ENCODE measurements at places on chromosomes 3 and 15.

- DNase-seq: peak; percentile 13
Measured at GRCh38 chr15:67148196-67148701, 82.8 kb downstream of the SMAD3 start.

DNA sequence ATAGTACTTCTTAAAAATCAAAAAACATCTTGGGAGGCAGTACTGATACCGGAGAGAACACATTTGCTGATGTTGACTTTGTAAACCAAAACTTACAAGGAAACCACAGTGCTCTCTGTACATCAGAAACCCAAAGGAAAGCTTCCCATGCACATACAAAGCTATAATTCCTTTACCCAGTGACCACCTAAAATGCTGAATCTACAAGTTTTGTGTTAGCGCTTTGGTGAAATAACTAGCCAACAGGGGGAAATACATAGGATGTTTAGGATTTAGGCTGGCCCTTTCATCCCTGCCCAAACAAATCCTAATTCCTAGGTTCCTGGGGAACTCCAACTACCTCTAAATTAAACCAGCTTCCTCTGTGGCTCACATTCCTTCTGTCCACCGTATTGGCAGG lies 15.3 kb upstream of the SPG21 start:
- no peak for DNase-seq

- DNase-seq: no peak
Measured at GRCh38 chr15:91231703-91232102, 131.6 kb downstream of the SV2B start.

DNA sequence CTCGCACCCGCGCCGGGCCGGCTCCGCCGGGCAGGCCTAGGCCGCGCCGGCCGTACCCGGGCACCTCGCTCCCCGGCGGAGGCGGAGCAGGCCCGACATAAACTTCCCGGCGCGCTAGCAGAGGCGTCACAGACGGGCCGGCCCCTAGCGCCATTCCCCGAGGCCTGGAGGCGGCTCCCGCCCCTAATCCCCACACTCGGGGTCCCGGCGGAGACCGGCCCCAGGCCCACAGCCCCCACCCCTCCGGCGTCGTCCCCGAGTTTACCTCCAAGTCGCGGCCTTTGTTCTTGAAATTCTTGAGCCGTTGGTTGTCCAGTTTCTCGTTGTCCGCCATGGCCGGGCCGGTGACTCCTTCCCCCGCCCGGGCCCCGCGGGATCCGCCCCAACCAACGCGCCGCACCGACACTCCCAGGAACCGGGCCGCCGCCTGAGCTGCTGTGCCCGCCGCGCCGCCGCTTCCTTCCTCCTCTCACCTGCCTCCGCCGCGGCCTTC lies 376 bp downstream of the KPNA4 start:
- DNase-seq: peak; percentile 74

GRCh38 chr3:101069901-101070798 lies 76.9 kb upstream of the ABI3BP start:
- DNase-seq: peak; percentile 76

DNA sequence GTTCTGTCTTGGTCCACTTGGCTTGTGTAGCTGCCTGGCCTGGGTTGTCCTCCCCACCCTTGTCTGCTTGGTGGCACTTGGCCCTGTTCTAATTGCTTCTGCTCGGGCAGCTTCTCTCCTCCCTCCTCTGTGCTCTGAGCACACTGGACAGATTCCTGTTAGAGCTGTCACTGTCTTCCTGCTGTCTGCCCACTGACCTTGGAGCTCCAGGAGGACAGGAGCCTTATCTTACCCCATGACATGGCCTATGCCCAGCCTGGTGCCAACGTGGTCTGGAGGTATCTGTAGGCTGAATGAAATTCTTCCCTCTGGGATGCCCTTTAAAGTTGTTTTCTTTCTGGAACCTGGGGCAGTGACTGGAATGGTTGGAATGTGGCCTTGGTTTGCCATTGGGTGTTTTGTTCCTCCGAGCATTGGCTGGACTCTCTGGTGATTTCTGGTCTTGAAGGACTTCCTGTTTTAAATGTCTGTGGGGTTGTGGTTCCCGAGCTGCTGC lies 94.1 kb downstream of the FAM43A start:
- DNase-seq: no peak

GRCh38 chr15:81265256-81265943 lies 58.5 kb downstream of the STARD5 start:
- no peak for DNase-seq

DNA sequence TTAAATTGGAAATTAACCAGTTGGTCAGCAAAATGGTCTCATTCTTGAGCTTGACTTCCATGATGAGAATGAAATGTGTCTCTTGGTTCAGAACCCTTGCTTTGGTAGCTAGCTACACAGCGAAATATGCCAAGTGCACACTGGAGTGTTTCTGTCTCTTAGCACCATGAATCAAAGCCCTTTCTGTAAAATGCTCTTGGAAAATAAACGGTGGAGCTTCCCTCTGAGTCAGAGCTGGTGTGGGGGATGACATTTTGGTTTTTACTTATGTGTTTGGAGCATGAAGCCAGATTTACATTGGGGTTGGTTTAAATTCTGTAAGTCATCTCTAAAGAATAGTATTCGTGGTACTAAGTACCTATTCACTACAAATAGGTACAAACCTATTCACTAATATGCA lies 85.1 kb upstream of the NANOGP8 start:
- no peak for DNase-seq

DNA sequence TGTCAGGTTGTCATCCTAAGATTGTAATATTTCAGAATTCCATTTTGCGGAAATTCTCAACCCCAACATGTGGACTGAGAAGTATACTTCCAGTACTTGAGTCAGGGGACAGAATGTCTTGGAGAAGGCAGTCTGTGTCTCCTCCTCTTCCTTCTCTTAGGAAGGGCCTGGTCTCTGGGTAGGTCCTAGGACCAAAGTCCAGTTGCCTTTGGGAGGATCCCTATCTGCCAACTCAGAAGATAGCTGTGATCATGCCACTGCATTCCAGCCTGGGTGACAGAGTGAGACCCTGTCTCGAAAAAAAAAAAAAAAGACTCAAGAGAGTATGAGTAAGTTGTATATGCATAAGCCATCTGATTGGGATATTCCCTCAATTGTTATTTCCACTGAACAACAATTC lies 23.9 kb upstream of the FAM3D start:
- DNase-seq: no peak

GRCh38 chr15:89326316-89326715 lies 8.3 kb downstream of the POLG start:
- no peak for DNase-seq

DNA sequence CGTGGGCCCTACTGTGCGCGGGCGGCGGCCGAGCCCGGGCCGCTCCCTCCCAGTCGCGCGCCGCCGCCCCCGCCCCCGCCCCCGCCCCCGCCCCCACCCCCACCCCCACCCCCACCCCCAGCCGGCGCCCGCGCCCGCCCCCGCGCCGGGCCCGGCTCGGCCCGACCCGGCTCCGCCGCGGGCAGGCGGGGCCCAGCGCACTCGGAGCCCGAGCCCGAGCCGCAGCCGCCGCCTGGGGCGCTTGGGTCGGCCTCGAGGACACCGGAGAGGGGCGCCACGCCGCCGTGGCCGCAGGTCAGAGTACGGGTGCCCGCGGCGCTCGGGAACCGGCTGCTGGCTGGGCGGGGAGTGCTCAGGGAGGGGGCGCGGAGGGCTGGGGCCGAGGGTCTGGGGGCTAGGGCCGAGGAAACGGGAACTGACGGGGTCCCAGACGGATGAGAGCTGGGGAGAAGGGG lies 1.1 kb upstream of the PPARG start:
- DNase-seq: peak; percentile 34

- DNase-seq: no peak
Measured at GRCh38 chr3:134971306-134971705, 176.2 kb downstream of the EPHB1 start.

DNA sequence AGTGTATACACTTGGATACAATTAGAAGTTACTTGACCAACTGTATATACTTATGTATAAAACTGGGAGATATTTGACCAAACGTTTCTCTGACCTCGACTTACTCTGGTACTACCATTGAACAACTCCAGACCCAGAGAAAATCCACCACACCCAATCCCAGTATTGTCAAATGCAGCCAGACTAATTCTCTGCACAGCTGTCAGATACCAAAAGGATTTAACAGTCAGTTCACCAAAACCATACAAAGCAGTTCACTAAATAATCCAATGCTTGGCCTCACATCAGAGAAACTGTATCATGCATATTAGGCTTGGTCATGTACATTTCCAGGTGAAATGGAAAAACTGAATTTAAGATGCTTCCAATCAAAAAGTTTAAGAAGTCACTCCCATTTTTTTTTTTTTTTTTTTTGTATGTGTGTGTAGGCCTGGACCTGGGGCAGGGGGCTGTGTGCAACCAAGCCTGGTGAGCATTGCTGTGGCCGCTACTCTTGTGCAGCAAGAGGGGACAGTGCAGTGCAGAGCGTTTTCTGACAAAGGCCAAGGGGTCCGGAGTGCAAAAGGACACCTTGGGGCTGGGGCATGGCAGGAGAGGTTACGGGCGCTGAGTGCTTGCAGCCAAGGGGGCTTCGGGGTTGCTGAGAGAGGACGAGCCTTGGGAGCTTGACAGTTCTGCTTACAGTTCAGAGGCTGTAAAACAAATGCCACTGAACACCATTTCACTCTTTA lies 1.4 kb downstream of the TOMM70 start:
- no peak for DNase-seq

DNA sequence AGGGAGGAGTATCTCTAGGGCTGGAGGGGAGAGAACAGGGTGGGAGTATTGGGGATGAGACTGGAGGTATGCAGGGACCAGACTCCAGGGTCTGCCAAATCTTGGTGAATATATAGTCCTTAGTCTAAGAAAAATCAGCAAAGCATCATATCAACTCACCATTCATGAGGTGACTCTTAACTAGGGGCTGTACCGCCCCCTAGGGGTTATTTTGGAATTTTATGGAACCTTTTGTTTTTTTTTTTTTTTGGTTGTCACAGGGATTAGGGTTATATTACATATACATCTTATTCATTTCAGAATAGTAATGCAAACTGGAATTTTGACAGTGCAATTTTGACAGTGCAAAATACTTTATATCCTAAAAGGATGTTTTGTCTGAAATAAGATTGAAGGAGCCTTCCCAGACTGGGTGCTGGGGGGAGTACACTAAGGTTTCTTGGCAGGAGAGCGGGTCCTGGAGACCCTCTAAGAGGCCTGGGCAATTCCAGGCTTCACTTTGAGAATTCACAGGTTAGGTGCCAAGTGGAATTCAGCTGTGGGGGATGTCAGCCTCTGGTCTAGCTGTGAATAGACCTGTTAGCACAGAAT lies 7.5 kb downstream of the CMTM7 start:
- DNase-seq: peak; percentile 44

DNA sequence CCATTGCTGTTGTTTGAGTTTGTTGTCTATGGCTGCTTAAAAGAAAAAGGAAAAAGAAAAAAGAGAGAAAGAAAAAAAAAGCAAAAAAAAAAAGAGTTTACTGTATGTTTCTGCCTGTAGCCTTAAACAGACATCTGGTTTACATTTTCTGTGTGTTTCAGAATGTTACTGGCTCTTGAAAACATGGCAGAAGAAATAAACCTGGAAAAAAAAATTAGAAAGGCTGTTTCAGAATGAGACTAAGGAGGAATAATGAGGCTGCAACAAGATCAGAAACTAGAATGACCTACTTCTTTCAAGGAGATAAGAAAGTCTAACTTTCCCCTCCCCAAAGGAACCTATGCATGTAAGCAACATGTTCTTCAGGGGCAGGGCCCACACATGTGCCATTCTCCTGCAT lies 292.1 kb downstream of the DIPK2A start:
- no peak for DNase-seq

DNA sequence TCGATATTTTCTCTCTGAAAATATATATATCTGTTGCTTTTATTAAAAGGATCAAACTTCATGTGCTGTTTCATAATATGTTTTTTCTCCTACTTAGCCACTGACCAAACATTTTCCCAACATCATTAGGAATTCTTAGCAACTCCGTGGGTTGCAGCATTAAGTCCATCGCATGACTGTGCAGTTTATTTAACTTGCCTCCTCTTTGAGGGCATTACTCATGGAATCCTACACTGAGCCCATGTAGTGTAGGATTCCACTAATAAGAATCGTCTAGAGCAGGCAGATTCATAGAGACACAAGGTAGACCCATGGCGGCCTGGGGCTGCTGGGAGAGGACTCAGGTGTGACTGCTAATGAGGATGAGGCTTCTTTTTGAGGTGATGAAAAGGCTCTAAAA lies 49.3 kb downstream of the CMTM6 start:
- DNase-seq: no peak

DNA sequence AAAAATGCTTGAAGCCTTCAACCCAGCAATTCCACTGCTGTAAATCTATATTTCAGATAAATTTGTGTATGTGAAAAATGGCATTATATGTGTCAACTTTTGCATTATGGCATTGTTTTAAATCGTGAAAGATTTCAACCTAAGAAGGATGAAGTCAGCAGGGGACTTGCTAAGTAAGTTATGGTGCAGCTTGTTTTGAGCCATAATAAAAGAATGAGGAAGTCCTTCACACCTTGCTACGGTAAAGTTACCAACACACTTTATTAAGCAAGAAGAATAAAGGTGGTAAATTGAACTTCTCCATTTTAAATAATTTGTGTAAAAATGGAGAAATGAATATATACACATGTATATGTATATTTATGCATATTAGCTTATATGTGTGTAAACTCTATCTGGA lies 371.4 kb downstream of the ROBO2 start:
- DNase-seq: no peak

DNA sequence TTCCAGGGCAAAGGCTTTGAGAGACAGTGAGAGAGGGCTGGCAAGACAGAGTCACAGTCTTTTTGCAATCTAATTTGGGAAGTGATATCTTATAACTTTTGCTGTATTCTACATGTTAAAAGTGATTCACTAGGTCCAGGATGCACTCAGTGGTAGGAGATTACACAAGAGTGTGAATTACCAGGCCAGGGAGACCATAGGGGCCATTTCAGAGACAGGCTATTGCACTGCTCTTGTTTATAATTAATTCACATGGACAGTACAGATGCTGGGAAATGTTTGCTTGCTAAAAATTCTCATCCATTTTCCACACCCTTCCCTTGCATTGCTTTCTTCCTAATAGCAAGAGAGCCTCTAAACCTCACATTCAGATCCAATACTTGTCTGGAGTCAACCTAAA lies 22.6 kb upstream of the POMGNT2 start:
- DNase-seq: no peak

- no peak for DNase-seq
Measured at GRCh38 chr3:188046561-188047211, 107.3 kb upstream of the LPP start.

- DNase-seq: no peak
Measured at GRCh38 chr15:77144026-77144425, 73.1 kb upstream of the TSPAN3 start.

- peak; percentile 75 for DNase-seq
Measured at GRCh38 chr15:71743861-71744382, 66.4 kb upstream of the NR2E3 start.

DNA sequence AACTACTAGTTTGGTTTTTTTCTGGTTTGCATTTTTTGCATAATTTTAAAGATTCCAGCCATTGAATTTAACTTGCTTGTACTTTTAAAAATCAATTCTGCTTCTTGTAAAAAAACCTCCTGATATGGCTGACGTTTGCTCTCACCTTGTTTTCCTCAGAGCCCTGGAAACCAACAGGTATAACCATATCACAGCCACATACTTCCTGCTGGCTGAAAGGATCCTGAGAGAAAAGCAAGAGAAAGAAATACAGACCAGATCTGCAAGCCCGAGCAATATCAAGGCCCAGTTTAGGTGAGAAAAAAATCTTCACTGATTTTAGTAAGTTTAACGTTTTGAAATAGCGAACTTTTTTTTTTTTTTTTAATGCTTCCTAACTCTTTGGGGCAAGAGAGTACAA lies 56.8 kb downstream of the SNRK start:
- DNase-seq: no peak

- DNase-seq: no peak
Measured at GRCh38 chr3:54527521-54527920, 400.3 kb downstream of the LRTM1 start.

Measured in stimulated activated CD4-positive, alpha-beta T cell treated with anti-CD3 and anti-CD28 coated beads, Interleukin-15, amount 100 ng/mL, for 24 hours (primary cell).